Stimulated activated CD8-positive, alpha-beta memory T cell treated with anti-CD3 and anti-CD28 coated beads, Interleukin-7, amount 100 ng/mL, for 24 hours (primary cell): ENCODE measurements at places on chromosomes 12 and 14.
A peak's percentile ranks its signal among the peaks of the same experiment; 100 is the strongest.

DNA sequence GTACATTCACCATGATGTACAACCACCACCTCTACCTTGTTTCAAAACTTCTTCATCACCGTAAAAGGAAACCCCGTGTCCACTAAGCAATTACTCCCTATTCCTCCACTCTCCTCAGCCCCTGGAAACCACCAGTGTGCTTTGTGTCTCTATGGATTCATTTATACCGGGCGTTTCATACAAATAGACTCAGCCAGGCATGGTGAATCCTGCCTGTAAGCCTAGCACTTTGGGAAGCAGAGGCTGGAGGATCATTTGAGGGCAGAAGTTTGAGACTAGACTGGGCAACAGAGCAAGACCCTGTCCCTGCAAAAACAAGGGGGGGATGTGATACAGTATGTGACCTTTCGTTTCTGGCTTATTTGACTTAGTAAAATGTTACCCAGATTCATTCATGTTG is 21.2 kb upstream of the RNF34 start:
- DNase-seq = no peak

DNA sequence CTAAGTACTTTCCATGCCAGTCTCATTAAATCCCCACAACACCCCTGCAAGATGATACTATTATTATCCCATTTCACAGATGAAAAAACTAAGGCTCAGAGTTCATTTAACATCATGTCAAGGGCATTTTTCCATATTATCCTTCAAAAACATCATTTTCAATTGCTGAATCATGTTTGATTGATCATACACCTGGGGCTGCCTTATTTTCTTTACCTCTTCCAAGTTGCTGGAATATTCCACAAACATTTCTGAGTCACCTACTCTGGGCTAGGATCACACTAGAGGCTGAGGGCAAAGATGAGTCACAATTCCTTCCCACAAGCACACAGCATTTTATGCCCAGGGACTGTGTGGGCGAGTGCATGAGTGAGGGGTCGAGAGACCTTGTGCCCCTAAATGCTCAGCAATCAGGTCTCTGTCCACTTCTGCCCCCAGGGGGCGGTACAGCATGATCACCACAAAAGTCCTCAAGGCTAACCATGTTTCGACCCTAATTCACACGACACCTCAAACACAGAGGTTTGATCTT is 14.1 kb upstream of the TMEM119 start:
- DNase-seq = no peak

GRCh38 chr12:127455347-127456265 is 811.4 kb upstream of the TMEM132C start:
- no peak for DNase-seq

DNA sequence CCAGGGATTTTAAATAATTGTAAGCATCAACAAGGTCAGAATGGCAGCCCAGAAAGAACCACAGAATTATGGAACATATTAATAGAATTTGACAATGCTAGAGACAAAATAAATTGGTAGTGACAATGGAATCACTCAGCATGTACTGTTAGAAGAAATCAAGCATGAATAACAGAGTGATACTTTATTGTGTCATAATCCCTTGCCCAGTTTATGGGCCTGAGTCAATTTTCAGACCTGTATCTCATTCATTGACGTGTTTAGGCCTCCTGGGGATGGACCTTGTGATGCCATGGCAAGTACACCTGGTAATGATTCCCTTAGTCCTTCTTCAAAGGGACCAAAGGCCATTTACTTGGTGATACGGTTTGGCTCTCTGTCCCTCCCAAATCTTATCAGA is 12.8 kb upstream of the CCDC91 start:
- DNase-seq = no peak

- DNase-seq = no peak
Measured at GRCh38 chr12:7207866-7208625, 18.6 kb downstream of the PEX5 start.

DNA sequence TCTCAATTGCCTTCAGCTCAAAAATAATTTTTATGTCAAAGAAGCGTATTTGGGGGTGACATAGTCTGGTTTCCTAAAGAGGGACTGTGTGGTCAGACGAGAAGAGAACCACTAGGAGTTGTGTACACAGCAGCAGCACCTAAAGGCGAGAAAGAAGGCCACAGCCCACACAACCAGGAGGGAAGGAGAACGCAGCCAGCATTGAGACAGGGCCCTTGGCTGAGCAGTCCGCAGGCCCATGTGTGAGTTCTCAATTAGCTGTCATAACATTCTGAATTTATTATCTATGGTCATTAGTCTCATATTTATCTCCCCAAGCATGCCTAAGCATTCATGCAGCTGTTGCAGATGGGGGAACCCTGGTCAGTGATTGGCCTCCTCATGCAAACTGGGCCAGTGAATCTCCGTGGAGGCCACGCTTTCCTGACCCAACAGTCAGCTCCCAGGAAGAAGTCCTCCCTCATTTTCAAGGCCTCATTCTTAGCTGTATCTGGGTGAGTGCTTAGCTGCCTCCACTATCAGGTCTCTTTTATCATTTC is 81.2 kb upstream of the ATF7IP start:
- no peak for DNase-seq

GRCh38 chr14:50350975-50351374 is 38.9 kb downstream of the DMAC2L start:
- DNase-seq = no peak

- DNase-seq = no peak
Measured at GRCh38 chr12:15453613-15454012, 131.3 kb downstream of the PTPRO start.

DNA sequence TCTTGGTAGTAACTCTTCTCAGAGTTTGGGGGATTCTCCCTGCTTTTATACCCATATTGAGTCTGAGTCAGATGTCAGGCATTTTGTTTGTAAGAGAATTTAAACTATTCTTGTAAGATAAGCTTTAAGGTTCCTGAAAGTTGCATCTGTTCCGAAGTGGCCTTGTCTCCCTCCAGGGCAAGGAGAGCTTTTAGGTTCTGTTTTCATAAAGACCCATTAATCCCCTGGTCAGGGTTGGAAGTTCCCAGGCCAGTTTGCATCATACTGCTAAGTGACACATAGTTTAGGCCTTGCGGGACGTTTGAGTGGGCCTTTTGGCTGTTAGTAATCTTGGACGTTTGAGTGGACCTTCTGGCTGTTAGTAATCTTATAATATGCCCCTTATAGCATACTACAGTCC is 396.7 kb downstream of the NPAS3 start:
- DNase-seq = no peak

DNA sequence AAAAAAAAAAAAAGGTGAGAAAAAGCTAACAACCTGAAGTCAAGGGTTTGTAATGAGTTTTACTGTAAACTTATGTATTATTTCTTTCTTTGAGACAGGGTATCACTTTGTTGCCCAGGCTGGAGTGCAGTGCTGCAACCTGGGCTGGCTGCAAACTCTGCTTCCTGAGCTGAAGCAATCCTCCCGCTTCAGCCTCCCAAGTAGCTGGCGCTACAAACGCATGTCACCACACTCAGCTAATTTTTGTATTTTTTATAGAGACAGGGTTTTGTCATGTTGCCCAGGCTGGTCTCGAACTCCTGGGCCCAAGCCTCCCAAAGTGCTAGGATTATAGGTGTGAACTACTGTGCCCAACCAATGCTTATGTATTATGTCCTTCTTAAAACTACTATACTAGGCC is 9.2 kb downstream of the ATF7 start:
- no peak for DNase-seq

DNA sequence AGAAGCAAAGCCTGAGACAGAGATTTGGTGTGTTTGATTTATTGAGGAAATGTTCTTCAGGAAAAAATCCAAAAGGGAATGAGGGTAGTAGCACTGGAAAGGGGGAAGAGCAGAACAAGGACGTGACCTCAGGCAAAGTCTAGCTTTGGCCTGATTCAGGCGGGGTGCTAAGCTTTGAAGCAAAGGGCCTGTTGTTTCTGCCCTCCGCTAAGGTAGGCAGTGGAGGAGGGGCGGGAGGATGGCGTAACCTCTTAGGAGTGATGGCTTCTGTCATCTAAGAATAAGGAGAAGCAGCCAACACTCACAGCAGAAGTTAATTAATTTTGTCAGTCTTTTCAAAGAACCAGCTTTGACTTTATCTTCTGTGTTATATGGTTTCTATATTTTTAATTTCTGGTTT is 20.4 kb downstream of the ABHD12B start:
- DNase-seq = no peak

DNA sequence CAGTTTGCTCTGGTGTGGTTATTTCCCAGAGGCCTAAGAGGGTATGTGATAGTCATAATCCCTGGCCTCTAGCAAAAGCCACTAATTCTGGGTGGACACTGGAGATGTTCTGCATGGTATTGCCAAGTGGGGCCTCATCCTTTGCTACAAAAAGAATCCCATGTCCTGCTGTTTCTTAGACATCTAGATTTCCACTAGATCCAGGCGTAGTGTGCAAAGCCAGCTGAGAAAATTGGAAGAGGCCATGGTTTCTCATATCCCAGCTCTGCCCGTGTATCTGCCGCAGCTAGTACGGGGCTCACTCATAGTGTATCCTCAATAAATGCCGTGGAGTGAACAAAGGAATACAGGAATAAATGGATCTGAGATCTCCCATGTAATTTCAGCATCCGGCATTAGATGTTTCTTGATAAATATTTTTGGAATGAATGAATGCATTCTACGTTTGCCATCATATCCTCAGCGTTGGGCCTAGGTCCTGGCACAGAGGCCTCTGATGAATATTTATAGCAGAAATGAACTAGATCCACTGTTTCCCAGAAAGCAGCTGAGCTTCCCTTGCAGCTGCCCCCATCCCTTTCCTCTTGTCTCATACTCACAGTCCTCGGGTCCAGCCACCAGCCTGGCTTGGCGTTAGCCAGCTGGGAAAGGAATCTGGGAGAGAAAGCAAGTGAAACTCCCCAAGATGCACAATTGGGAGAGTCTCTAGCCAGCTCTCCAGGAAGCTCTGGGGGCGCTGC is 76.3 kb upstream of the NOS1 start:
- no peak for DNase-seq

- peak; percentile 27 for DNase-seq
Measured at GRCh38 chr12:104790296-104791125, 167.6 kb downstream of the SLC41A2 start.

GRCh38 chr14:72780751-72781150 is 113.2 kb downstream of the DPF3 start:
- DNase-seq = no peak

- no peak for DNase-seq
Measured at GRCh38 chr14:81938341-81938740, 404.7 kb upstream of the SEL1L start.

GRCh38 chr12:52682938-52683574 is 2.8 kb upstream of the KRT1 start:
- no peak for DNase-seq

DNA sequence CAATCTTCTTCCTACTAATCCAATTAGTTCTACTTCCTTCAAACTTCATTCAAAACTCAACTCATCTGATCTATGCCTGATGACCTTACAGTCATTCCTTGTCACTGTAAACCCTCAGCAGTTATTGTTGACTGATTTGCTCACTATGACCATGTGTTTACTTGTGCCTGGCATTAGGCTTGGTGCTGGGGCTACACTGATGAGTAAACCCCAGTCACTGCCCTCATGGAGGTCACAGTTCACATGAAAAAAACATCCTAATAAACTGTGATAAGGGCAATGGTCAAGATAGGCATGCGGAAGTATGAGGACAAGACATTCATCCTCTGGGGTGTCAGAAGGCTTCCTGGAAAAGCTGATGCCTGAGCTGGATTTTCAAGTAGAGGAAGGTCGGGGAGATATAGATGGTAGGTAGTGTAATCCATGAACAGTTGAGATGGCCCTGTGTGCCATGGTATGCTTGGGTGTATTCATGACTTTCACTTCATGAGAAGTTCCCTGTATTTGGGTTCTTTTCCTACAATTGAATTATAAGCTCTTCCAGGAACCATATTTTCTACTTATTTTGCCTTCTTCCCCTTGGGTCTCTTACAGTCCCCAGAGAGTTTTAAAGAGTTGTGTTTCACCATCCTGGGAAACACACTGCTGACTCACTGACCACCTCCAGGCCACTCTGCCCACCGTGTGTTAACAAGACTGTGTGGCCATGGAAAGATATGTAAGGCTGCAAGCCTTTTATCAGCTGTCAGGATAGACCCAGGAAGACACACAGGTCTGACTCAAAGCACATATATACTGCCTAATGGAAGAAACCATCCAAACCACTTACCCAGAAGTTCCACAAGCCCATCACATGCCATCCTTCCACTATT is 38.7 kb upstream of the DUSP6 start:
- DNase-seq = no peak

- no peak for DNase-seq
Measured at GRCh38 chr14:23950411-23951135, 3.0 kb upstream of the DHRS4 start.

DNA sequence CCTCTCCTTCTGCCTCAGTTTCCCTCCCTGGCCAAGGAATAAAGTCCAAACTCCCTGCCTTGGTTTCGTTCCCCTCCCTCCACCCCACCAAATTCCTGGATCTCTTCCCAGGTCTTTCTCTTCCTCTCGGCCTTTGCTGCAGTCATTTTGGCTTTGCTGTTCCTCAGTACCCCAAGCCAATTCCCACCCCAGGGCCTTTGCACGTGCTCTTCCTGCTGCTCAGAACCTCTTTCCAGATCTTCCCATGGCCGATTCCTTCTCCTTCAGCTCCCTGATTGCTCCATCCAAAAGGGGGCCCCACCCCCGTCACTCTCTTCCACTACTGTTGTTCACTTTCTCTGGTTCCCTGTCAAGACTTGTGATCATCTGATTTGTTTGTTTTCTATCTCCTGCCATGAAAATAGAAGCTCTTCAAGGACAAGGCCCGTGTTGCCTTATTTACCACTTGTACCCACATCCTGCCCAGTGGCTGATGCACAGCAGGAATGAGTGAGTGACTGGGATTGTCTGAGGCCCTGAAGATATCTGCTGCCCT is 3.1 kb downstream of the HNF1A start:
- no peak for DNase-seq

GRCh38 chr14:53894456-53894855 is 62.2 kb downstream of the BMP4 start:
- no peak for DNase-seq

GRCh38 chr14:77140359-77141213 is 1.0 kb downstream of the ZDHHC22 start:
- DNase-seq = no peak

GRCh38 chr12:92363295-92364146 is 217.9 kb upstream of the BTG1 start:
- DNase-seq = no peak

DNA sequence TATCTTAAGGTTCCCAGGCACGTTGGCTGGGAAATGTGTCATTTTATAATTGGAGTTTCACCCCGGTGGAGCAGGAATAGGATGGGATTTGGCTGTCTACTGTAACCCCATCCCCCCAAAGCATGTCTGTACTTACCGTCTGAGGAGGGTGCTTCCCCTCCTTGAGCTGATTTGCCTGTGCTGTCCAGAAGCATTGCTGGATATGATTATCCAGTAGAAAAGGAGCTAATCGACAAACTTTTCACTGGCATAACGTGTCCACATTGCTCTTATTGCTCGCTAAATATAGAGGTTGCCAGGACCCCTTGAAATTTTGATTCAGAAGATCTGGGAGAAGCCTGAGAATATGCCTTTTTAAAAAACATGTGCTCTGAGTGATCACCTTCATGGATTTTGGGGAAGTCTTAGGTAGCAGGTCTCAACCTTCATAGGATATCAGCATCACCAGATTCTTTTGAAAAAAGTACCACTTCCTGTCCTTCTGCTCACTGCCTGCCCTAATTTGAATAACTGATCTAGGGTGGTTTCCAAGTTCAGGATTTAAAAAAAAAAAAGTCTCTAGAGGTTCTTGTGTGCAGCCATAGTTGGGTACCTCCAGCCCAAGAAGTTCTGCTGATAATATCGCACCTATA is 80.4 kb upstream of the KCNA1 start:
- DNase-seq = no peak

- DNase-seq = no peak
Measured at GRCh38 chr14:63134801-63135200, 69.4 kb upstream of the RHOJ start.
